ENCODE measurements at places on chromosomes 1 and 21.

GRCh38 chr1:30520476-30520875 is 202.9 kb downstream of the MATN1 start:
- peak; percentile 9 for DNase-seq

DNA sequence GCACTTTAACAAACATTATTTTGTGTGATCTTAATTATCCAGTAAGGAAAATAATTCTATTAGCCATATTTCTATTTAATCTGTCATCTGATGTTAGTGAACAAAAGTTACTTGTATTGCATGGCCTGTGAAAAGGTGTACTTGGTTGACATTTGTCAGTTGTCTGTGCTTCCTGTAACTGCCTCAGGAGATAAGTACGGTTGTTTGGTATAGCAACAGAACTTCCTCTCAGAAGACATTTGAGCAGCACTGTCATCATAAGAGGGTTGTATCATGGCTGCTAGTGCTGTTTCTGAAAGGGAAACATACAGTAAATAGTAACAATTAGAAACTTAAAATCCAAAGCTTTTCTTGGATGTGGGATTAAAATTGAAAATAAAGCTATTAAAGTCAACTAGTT is 3.4 kb downstream of the BLZF1 start:
- no peak for DNase-seq

- DNase-seq, result no peak
These were observed 1.1 kb upstream of the ABCD3 start for GRCh38 chr1:94416901-94417727.

DNA sequence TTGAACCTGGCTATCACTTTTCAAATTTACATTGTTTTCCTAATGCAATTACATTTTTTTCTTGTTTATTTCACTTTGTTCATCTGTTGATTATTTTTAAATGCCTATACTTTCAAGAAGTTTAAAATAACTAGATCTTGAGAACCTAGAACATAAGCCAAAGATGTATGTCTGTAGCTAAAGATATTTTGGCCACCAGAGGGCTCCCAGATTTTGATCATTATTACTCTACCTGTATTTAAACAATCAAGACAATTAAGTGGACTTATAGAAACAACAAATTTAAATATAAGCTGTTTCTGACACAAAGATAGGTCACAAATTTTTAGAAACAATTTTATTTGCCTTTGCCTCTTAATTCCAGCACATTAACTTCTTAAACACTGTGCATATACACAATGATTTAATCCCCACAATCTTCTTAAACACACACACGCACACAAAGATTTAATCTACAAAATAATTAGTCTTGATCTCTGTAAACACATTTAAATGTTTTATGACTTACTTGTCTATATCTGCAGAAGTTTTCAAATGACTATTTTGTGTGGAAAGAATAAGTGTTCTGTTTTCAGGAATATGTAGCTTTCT is 380.0 kb downstream of the DSCAM start:
- DNase-seq, result no peak

GRCh38 chr1:209751627-209752231 is 4.1 kb upstream of the TRAF3IP3 start:
- DNase-seq, result no peak

DNA sequence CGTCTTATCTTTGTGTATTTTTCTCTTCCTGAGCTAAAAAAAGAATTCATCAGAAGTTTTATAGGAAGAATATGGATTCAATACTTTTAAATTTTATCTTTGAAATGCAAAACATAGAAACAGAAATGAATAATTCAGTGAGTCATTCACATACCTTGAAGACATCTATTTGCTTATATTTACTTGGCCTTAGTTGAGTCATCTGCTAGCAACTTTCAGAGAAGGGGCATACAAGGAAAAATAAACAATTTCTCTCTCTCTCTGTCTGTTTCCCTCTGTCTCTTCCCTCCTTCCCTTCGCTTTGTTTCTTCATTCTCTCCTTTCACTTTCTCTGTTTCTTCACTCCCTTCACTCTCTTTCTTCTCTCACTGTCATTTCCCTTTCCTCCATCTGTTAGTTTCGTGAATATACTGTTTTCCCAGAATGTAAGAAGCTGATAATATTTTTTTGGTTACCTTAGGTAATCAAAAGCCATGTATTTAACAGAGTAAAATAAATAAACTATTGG is 477.2 kb downstream of the BRINP3 start:
- DNase-seq, result no peak

Measured in coronary artery (tissue), 2 donors.